ENCODE measurements at places on chromosomes 16 and 17. TPM values are rescaled to one million over a fixed set of nuclear protein-coding genes. Genes with fewer than 3 reads are reported as not detected.

DNA sequence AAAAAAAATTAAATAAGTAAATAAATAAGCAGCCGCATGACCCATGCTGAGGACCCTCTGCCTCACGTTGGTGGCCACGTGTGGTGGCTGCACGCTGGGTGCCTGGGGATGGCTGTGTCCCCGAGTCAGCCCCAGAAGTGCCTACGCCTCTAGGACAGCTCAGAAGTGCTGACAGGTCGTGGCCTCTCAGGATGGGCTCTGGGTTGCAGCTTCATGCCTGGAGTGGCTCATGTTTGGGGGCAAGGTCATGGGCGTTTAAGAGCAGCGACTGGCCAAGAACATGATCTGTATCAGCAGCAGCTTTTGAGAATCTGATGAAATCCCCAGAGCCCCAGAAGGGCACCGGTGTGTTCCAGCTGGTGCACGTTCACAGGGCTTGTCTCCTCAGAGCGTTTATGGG lies 26.8 kb upstream of the CAPN15 start:
- no peak for DNase-seq

- peak; percentile 80 for DNase-seq
These were observed 40.7 kb upstream of the SLC38A10 start for GRCh38 chr17:81335773-81336157.

KRTAP4-4 gene
- not detected for total RNA-seq

SLC4A1 gene
- total RNA-seq, result not detected

ZPBP2 gene
- not detected for total RNA-seq

DNA sequence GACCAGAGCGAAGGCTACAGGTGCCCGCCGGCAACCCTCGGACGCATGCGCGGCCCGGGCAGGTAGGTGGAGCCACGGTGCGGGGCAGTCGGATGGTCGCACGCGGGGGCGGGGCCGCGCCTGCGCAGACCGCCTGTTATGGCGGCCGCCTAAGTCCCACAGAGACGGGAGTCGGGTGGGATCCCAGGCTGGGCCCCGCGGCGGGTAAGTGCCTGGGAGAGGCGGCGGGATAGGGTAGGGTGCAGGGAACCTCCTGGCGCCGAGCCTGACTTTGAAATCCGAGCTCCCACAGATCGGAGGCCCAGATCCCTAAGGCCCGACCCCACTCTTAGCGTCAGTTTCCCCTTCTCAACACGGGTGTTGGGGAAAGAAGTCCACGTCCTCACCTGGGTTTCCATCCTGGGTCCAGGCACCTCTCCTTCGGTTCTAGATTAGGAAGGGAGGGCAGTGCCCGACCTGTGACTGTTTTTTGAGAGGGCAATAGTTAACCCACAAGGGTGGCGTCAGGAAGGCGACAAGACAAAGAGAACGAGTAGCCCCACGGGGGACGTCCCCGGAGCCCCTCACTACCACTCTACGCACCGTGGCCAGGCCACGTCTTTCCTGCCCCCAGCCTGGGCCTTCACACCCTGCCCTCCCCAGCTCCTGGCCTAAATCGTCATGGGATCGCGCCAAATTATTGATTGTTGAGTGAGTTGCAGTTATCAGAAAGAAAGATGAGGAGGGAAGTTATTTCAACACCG lies at the start of gene METTL22:
Gene METTL22 (plus strand): TSS at position 127 of the 743 bp plus-strand sequence. CDS start 3,968 bp downstream, outside the sequence.
- peak; percentile 86 for DNase-seq

DNA sequence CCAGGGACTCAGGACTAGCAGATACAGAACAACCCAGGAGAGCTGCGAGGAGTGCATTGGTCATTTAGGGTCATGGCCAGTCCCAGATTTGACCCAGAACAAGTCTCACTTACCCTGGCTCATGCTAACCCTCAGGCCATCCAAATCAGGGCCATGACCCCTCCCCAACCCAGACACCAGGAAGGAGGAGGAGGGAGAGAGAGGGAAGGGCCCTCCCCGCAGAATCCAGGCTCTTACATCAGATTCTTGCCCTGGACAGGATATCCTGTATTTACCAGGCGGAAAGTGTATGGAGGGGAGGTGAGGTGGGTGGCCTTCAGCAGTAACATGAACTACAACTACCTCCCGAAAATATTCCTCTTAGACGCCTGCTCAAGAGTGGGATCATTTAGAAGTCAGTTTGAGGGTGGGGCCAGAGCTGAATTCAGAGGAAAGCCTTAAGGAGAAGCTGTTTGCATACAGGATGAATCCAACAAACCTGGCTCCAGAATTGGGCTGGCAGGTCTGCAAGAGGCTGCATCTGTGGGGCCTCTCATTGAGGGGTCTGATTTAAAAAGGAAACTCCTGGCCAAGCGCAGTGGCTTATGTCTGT lies 2.1 kb downstream of the VAT1 start:
- DNase-seq, result no peak

TAT gene
- total RNA-seq, result 2.1 TPM

GRCh38 chr17:73683771-73684170 lies 39.5 kb upstream of the SDK2 start:
- DNase-seq, result no peak

DNA sequence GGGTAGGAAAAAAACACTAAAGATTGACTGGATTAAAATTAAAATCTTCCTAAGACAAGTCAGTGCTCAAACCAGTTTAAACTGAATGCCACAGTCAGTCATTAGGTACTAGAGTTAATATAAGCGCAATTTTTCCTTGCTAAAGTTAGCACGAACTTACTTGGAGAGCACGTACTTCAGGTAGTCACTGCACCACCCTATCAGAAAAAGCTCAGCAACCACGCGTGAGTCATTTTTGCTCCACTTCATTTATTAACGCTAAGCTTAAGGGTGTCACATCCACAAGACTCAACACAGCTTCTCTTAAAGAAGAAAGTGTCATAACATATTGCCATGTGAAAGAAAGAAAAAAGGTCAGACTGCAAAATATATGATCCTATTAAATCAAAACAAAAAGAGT lies 53.1 kb downstream of the TEX2 start:
- no peak for DNase-seq

All from left colon (tissue), 2 donors.